Fibroblast of upper back skin (primary cell): ENCODE measurements at places on chromosomes 4 and X.
A peak's percentile ranks its signal among the peaks of the same experiment; 100 is the strongest.

DNA sequence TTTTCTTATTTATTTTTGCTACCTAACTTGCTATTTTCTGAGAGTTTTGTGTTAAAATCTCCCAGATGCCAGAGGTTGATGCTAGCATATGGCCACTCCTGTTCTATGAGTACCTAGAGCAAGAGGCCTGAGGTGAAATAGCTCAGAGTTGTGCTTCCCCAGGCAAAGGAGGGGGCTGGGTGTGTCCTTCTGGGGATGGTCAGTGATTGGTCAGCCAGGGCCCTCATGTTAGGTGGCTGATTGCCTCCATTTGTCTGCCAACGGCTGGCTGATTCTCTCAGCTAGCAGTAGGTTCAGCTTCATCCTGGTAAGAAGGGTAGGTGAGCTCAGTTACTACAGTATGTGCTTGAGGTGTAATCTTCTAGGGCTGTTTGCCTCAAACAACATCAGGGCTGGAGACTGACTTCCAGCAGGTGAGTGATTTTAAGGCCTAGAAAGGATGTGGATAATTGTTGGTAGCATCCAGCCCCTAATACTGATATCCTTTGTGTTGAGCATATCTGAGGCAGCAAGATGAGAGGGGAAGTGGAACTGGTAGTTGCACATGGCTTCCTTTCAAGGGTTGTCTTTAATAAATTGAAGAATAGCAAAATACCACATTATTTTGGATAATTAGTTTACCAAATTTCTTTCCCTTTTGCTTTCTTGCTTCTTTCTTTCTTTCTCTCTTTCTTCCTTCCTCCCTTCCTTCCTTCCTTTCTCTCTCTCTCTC is 62.5 kb upstream of the RHOH start:
- no peak for DNase-seq

- DNase-seq: no peak
Observed at GRCh38 chr4:54403700-54404453, 174.8 kb downstream of the PDGFRA start.

DNA sequence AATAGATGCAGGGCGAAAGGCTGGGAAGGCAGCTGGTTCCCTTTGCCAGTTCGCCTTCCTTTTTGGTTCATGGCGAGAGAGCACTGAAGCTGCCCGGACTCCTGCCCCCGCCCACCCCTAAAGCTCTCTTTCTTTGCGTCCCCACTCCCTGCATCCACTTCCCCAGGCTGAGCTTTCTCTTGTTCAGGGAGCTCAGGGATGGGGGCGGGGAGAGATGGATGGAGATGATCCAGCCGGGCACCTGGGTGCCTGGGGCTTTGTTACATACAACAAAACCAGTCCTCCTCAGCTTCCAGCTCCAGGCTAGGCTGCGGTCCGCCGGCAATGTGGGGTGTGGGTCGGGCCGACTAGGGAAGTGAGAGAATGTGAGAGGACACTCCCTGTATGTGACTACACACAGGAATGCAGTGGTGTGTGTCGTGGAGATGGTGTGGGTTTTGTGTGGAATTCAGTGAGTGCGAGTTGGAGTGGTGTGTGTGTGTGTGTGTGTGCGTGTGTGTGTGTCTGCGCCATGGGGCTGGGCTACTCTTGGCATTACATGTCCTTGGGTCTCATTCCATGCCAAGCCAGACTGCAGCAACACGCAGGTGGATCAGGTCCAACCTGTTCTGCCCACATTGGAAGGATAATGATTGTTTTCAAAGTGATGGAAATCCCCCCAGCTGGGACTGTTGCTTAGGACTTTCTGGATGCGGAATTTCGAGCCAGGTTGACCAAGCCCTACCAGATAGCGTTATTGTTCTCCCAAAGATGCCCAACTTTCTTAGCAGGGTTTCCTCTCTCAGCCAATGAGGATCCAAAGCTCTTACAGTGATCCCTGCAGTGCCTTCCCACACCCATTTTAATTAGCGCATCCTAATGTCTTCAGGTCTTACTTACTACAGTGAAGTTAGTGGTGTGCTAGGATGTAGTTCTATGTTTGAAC is 149.4 kb upstream of the CHRDL1 start:
- DNase-seq: no peak

DNA sequence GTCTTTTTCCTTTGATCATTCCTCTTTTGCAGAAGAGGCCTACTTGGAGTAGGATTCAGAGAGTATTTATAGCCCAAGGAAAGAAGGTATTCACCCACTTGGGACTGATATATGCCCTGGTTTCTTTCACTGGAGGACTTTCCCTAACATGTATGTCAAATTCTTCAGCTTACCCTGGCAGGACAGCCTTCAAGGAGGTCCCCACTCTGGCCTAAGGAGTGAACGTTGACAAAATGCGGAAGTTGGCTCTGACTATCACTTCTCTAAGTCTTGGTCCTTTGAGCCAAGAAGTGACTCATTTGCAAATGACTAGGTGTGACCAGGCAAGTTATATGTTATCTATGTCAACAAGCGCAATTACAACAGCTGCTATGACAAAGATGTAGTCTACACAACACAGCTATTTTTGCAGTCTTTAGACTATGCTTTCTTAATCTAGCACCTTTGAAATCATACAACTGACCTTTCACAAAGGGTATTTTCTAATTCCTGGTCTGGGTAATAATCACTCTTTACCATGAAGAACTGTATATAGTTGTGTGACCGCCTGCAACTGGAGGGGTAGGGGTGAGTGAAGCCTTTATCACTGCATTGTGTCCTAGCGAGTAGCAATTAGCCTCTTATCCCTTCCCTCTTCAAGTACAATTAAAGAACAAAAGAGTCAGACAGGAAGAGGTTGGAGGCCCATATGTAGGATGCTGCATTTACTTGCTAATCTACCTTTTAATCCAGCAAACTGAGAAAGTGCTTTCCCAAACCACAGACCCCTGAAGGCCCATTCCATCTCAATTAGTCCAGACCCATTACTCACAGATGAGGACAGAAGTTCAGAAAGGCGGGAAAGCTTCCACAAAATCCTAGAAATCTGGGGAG is 50.1 kb downstream of the RASGEF1B start:
- peak; percentile 31 for DNase-seq

GRCh38 chr4:72073816-72074215 is 42.0 kb downstream of the NPFFR2 start:
- no peak for DNase-seq

DNA sequence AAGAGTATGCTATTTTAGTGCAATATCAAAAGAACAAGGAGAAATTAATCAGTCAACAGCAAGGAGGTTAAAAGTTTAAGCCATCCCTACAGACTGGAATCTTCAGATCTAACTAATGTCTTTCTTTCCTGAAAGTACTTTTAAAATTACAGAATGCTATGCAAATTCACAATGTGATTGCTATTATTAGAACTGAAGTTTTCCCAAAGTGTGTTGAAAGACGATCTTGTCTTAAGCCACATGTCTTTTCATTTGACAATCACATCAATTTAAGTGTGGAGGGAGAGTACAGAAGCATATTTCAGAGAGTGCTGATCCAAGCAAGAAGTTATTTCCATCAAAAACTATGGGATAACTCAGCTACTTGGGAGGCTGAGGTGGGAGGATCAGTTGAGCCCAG is 64.7 kb upstream of the TNIP3 start:
- DNase-seq: peak; percentile 15

DNA sequence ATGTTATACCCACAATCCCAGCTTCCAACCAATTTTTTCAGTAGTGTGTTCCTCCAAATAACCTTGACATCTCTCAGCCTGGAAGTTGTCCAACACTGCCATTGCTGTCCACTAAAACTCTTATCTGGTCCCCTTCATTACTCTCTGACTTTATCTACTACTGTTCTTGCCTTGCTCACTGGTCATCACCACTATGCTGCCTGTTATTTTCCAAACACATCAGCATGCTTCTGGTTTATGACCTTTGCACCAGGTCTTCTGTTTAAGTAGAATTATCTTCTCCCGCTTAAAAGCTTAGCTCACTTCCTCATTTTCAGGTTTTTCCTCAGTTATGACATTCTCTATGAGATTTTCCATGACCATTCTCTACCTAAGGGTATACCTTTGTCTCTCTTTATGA is 5.5 kb downstream of the ELMOD2 start:
- DNase-seq: no peak

DNA sequence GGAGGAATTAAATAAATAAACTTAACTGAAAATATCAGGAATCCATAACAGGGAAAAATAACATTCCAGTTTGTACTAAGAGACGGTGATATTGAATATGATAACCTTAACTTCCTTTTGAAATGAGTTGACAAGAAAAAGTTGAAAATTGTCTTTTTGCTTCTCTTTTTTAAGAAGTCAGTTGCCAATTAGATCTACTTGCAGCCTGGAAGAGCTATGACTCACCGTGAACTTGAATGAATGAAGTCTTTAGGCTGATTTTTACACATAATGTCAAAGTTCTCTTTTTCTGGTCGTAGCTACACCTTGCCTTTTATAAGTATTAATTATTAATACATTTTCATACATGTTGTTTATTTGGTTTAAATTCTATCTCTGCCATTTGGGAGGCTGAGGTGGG is 94.4 kb upstream of the HPGD start:
- no peak for DNase-seq

- no peak for DNase-seq
Observed at GRCh38 chr4:74631338-74631737, 163.0 kb downstream of the BTC start.

GRCh38 chr4:144633215-144633614 is 12.7 kb upstream of the HHIP start:
- DNase-seq: no peak

DNA sequence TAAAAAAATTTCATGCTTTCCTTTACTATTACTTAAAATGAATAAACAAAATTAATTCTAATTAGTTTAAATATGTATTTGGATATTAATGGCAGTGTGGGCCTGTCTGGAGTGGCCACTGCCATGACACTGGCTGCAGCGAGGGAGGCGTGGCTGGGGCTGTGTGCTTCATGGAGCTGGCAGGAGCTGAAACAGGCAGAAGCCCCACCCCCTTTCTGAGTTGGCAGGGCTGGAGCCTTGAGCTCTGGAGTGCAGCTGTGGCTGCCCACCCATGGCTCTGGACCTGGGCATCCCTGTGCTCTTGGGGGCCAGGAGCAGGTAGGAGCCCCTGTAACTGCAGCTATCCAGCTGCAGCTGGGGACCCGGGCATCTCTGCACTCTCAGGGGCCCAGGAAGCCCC is 8.2 kb upstream of the HSD17B11 start:
- no peak for DNase-seq

GRCh38 chrX:9530848-9531274 is 66.0 kb downstream of the TBL1X start:
- DNase-seq: peak; percentile 84

GRCh38 chrX:132373610-132374009 is 115.2 kb downstream of the MBNL3 start:
- DNase-seq: no peak

GRCh38 chrX:642436-643240 is 12.0 kb downstream of the SHOX start:
- no peak for DNase-seq

GRCh38 chr4:184536065-184536880 is 61.9 kb upstream of the IRF2 start:
- DNase-seq: no peak

GRCh38 chrX:149129767-149130166 is 375.3 kb downstream of the IDS start:
- DNase-seq: peak; percentile 13

GRCh38 chr4:85826060-85826678 is 351.2 kb downstream of the ARHGAP24 start:
- DNase-seq: peak; percentile 73

GRCh38 chrX:143781103-143781502 is 60.6 kb upstream of the SPANXN2 start:
- peak; percentile 22 for DNase-seq

DNA sequence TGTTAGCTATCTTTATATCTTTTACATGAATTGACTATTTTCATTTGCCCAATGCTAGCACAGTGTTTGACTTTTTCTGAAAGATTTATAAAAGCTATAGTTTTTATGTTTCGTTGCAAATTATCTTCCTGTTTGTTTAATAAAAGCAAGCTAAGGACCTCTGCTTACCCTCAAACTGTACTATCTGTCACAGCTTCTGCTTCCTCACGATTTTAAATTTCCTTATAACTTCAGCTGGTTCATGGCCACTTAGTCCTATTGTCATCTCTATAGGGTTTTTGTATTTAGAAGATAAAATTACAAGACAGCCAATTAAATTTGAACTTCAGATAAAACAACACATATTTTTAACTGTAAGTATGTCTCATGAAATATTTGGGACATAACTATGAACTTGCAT is 494.0 kb downstream of the PDGFC start:
- no peak for DNase-seq

DNA sequence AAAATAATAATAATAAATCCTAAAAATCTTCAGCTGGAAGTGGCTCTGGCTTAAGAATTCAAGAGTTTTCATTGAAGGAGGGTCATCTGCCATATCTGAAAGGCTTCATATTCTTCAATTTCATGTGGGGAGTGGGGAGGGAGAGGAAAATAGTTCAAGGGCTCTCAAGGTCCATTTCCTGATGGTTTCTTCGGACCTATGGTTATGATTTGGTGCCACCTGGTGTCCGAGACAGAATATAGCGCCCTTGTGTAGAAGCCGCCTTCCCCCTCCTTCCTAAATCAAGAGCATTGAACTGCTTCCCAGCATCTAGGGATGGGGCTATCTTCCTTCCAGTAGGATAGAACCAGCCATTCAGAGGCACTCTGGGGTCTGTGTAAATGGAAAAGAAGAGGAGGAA is 34.3 kb downstream of the NLGN3 start:
- DNase-seq: peak; percentile 66

DNA sequence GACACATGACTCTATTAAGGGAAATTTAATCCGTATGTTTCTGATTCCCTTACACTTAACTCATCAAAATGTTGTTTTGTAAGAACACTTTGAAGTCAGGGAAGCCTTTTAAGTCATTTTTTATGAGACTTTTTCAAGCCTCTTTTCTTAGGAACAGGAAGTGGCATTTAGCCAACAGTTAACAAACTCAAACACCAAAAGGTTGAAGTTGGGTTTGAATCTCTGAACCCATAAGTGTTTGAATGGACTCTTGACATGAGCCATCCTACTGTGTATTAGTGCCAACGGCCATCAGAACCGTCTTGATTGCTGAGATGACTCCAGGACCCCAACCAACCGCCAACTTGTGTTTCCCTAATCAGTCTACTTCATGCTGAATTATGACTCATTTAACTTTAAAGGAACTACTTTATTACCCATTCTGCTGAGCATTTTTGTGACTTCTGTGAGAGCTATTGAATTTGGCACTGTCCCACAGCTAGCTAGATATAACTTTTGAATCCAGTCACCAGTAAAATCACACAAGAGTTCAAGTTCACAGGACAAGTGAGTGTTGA is 209.1 kb upstream of the FAT1 start:
- peak; percentile 83 for DNase-seq

GRCh38 chr4:120659616-120660170 is 262.8 kb downstream of the PRDM5 start:
- no peak for DNase-seq

DNA sequence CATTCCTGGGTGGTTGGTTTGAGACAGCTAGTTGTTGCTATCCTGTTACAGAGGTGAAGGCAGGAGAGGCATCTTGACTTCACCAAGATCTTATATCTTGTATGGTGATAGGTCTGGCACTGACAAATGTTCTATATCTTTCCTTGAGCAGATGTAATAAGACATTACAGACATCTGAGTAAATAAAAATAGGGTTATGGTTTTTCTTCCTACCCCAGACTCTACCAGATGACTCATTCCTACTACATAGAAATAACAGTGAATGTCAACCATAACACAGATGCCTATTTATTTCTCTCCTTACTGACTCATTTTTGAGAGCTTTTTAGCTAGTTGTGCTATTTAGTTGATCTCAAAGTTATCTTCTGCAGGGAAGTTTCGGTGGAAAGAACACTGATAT is 21.9 kb downstream of the HNRNPH2 start:
- peak; percentile 74 for DNase-seq
